ENCODE measurements at places on chromosomes 7 and 10.

GRCh38 chr10:13956826-13957225, 370.1 kb downstream of the PRPF18 start:
- peak; percentile 23 for DNase-seq

- peak; percentile 36 for DNase-seq
Measured at GRCh38 chr10:110502851-110503301, 5.2 kb downstream of the DUSP5 start.

GRCh38 chr10:2616215-2616614, 451.1 kb upstream of the PFKP start:
- DNase-seq = no peak

GRCh38 chr7:30923774-30924413, 12.2 kb downstream of the AQP1 start:
- no peak for DNase-seq

Measured in body of pancreas (tissue), 4 donors.